ENCODE measurements at places on chromosomes 16 and 17. TPM values are rescaled to one million over a fixed set of nuclear protein-coding genes. Genes with fewer than 3 reads are reported as not detected.

DNA sequence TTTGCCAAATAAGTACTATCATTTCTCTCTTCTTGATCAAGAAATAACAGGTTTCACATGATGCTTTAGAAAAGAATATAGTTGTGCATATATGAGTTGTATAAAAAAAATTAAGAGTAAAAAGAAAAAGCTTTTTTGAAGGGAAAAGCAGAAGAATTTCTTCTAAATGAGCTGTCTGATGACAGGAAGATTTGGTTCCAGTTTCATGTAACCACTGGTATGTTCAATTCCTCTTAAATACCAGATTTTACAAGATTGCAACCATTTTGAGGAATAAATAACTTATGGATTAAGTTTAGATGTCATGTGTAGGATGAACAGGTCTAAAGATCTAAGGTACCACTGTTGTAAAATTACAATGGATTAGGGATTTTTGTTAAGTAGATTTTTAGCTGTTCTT lies 45.0 kb downstream of the VMP1 start:
- H3K4me1 ChIP-seq: peaks cover 56% of the 10 kb centered on the region
- H3K27ac ChIP-seq: peak overlapping the region; percentile 98
- DNase-seq: no peak
- H3K36me3 ChIP-seq: peaks cover 17% of the 10 kb centered on the region
- H3K27me3 ChIP-seq: no peaks in the 10 kb centered on the region

DNA sequence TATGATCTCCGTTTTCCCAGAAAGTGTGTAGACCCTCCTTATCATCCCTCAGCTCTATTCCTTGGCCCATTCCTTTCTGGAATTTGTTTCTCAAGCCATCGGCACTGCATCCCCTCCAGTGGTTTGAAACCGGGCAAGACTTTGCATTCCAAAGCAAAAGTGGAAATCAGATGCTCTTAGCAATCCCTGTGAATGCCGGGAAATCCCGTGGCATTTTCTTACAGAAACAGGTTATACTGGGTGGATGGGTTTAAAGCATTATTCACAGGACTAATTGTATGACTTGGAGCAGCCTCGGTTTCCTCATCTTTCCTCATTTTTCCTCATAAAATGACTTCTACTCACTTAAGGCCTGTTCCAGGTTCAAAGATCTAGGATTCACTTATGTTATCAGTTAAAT lies 52.0 kb downstream of the MAP2K6 start:
- no peaks in the 10 kb centered on the region for H3K27me3 ChIP-seq
- DNase-seq: no peak
- H3K4me1 ChIP-seq: peaks cover 3% of the 10 kb centered on the region
- no peak overlapping the region for H3K4me3 ChIP-seq
- no peak overlapping the region for H3K27ac ChIP-seq

- H3K27me3 ChIP-seq: no peaks in the 10 kb centered on the region
- no peaks in the 10 kb centered on the region for H3K36me3 ChIP-seq
- H3K4me3 ChIP-seq: no peak overlapping the region
- H3K4me1 ChIP-seq: peaks cover 25% of the 10 kb centered on the region
- no peak for DNase-seq
These were observed 86.5 kb downstream of the MAP2K6 start for GRCh38 chr17:69500911-69501429.

GRCh38 chr16:11250091-11250785 lies 5.8 kb downstream of the SOCS1 start:
- peaks cover 46% of the 10 kb centered on the region for H3K36me3 ChIP-seq
- H3K4me3 ChIP-seq: no peak overlapping the region
- DNase-seq: no peak
- peak overlapping the region; percentile 71 for H3K27ac ChIP-seq

DNA sequence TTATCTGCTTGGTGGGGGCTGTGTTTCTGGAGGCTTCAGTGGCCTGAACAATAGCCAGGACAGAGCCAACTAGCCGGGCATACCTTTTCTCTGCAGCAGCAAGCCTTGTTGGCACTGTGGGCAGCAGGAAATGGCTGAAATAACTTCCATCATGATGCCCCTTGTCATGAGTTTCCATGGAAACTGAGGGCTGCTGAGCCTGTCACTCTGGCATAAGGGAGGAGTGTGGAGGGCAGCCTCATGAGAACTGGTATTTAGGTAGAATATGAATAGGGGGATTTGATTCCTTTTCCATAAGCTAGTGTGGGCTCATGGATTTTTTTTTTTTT lies 39.4 kb downstream of the PLCG2 start:
- no peaks in the 10 kb centered on the region for H3K36me3 ChIP-seq
- H3K27me3 ChIP-seq: no peaks in the 10 kb centered on the region
- no peak overlapping the region for H3K27ac ChIP-seq
- no peak for DNase-seq
- no peaks in the 10 kb centered on the region for H3K4me1 ChIP-seq
- H3K4me3 ChIP-seq: no peak overlapping the region

DNA sequence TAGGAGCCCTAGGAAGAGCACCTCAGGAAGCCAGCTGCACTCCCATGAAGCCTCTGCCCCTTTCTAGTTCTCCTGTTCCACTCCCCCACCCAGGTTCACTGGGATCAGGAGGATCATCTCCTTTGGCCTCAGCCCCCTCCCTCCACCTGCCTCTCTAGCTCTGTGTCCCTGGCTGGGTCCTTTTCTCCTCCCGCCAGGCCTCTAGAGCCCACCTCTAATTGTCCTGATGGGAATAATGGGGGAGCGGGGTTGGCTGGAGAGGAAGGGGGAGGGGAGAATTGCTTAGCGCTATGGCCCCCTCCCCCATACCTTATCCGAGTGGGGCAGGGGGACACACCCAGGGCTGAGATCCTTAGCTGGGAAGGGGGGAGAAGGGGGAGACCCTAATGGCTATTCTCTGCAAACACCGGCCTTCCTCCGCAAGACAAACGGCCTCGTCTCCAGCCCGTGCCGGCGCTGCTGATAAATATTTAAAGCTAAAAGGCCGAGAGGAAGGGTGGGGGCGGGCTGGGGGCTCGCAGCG lies 997 bp downstream of the HOXB7 start:
- H3K27ac ChIP-seq: no peak overlapping the region
- H3K27me3 ChIP-seq: peaks cover 68% of the 10 kb centered on the region
- no peak for DNase-seq
- H3K4me3 ChIP-seq: peak overlapping the region; percentile 89
- H3K36me3 ChIP-seq: no peaks in the 10 kb centered on the region

DNA sequence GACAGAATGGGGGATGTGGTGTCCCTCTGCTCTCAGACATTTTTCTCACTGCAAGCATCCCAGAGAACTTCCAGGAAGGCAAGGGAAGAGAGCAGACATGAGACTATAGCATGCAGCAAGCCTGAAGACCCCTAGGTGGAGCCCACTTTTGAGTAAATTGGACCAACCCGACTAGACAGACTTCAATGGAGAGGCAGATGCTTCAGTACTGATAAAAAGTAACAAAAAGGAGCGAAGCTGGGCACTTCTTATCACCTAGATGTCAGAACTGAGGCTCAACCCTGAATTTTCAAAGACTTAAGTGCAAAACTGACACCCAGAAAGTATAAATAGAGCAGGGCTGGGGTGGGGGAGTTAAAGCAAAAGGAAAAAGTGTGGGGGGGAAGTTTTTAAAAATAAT lies 130.8 kb downstream of the PMP22 start:
- H3K36me3 ChIP-seq: no peaks in the 10 kb centered on the region
- DNase-seq: no peak
- H3K27me3 ChIP-seq: peaks cover 18% of the 10 kb centered on the region
- H3K4me1 ChIP-seq: no peaks in the 10 kb centered on the region
- H3K27ac ChIP-seq: no peak overlapping the region
- no peak overlapping the region for H3K4me3 ChIP-seq

- H3K27me3 ChIP-seq: no peaks in the 10 kb centered on the region
- peaks cover 59% of the 10 kb centered on the region for H3K4me1 ChIP-seq
- H3K27ac ChIP-seq: peak overlapping the region; percentile 84
- peaks cover 5% of the 10 kb centered on the region for H3K36me3 ChIP-seq
These were observed 3.0 kb downstream of the ICAM2 start for GRCh38 chr17:64017381-64017980.

GRCh38 chr16:87323727-87324410 lies 6.7 kb upstream of the C16orf95 start:
- H3K27ac ChIP-seq: no peak overlapping the region
- H3K4me3 ChIP-seq: no peak overlapping the region
- H3K4me1 ChIP-seq: peaks cover 4% of the 10 kb centered on the region
- DNase-seq: no peak
- H3K36me3 ChIP-seq: peaks cover 1% of the 10 kb centered on the region
- no peaks in the 10 kb centered on the region for H3K27me3 ChIP-seq

- H3K27ac ChIP-seq: no peak overlapping the region
- H3K4me1 ChIP-seq: no peaks in the 10 kb centered on the region
- DNase-seq: no peak
- no peak overlapping the region for H3K4me3 ChIP-seq
These were observed 23.8 kb upstream of the DDX52 start for GRCh38 chr17:37667039-37667438.

- peak; percentile 98 for DNase-seq
- H3K27ac ChIP-seq: peak within 1 kb of the TSS; percentile 81
- peaks cover 36% of the 10 kb centered on the region for H3K4me1 ChIP-seq
- peak within 1 kb of the TSS; percentile 86 for H3K4me3 ChIP-seq
These were observed at the start of the genes RANBP10 and TSNAXIP1 for GRCh38 chr16:67806428-67807147. RANBP10 (minus strand) TSS chr16:67806560; CDS start chr16:67806536, 24 bp downstream. TSNAXIP1 (plus strand) TSS chr16:67806889; CDS start chr16:67807150, 261 bp downstream.

- peaks cover 90% of the 10 kb centered on the region for H3K4me1 ChIP-seq
- H3K27me3 ChIP-seq: no peaks in the 10 kb centered on the region
- DNase-seq: no peak
- H3K4me3 ChIP-seq: no peak overlapping the region
- H3K36me3 ChIP-seq: peaks cover 5% of the 10 kb centered on the region
These were observed 30.5 kb downstream of the HS3ST3B1 start for GRCh38 chr17:14331225-14331981.

DNA sequence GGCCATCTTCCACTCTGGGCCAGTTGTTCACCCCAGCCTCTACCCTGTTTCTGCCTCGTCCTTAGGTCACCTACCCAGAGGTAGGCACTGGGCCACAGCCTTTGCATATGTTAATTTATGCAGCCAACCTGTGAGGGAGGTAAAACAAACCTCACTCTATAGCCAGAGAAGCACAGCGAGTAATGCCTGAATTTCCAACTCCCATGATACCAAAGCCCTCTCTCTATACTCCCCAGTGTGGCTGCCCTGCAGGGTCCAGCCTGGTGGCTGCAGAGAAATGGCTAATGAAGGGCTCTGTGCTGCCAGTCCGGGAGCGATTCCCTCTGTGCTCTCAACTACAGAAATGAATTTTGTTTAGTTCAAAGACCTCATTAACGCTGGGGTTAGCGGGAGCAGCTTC lies 397.0 kb upstream of the CCL2 start:
- no peak overlapping the region for H3K27ac ChIP-seq
- H3K27me3 ChIP-seq: peaks cover 14% of the 10 kb centered on the region
- H3K36me3 ChIP-seq: no peaks in the 10 kb centered on the region
- H3K4me1 ChIP-seq: no peaks in the 10 kb centered on the region
- no peak overlapping the region for H3K4me3 ChIP-seq
- no peak for DNase-seq

- H3K4me1 ChIP-seq: no peaks in the 10 kb centered on the region
- H3K36me3 ChIP-seq: no peaks in the 10 kb centered on the region
- no peak overlapping the region for H3K4me3 ChIP-seq
- DNase-seq: no peak
- no peak overlapping the region for H3K27ac ChIP-seq
- peaks cover 7% of the 10 kb centered on the region for H3K27me3 ChIP-seq
These were observed 9.0 kb downstream of the RAB11FIP4 start for GRCh38 chr17:31400481-31400950.

GRCh38 chr16:73058616-73059409 lies 10.9 kb upstream of the ZFHX3 start:
- H3K4me3 ChIP-seq: peak overlapping the region; percentile 75
- peaks cover 20% of the 10 kb centered on the region for H3K4me1 ChIP-seq
- H3K27ac ChIP-seq: no peak overlapping the region
- H3K36me3 ChIP-seq: no peaks in the 10 kb centered on the region
- peaks cover 57% of the 10 kb centered on the region for H3K27me3 ChIP-seq

DNA sequence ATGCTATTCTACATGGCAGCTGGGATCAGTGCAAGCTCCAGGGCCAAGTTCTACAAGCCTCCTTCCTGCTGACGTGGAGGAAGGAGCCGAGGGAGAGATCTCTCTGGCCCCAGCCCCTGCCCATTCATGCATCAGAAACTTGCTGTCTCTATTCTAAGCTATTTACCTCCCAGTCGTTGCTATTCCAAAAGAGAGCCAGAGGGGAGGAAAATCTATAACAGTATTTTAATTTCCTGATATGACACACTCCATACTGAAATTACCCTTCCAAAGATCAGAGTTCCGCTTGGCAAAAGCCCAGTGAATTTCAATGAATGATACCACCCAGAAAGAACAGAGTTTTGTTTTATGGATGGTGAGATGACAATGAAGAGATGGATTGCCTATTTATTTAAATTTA lies 133.4 kb downstream of the GRIN2A start:
- H3K27ac ChIP-seq: no peak overlapping the region
- DNase-seq: no peak
- H3K4me3 ChIP-seq: no peak overlapping the region
- H3K4me1 ChIP-seq: no peaks in the 10 kb centered on the region

DNA sequence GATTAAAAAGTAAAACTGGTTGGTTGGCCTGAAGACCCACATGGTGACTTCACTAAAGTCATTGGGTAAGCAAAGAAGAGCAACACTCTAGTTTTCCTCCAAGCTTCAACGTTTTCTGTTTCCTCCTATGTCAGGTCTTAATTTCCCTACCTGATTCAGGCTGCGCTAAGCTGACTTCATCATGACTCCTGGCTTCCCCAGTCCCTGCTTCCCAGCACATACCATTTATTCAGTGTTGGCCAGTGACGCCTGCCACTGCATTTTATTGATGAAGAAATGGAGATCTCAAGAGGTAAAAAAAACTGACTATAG lies 645.3 kb downstream of the WWOX start:
- no peak overlapping the region for H3K4me3 ChIP-seq
- peaks cover 36% of the 10 kb centered on the region for H3K4me1 ChIP-seq
- H3K27ac ChIP-seq: no peak overlapping the region
- DNase-seq: no peak

DNA sequence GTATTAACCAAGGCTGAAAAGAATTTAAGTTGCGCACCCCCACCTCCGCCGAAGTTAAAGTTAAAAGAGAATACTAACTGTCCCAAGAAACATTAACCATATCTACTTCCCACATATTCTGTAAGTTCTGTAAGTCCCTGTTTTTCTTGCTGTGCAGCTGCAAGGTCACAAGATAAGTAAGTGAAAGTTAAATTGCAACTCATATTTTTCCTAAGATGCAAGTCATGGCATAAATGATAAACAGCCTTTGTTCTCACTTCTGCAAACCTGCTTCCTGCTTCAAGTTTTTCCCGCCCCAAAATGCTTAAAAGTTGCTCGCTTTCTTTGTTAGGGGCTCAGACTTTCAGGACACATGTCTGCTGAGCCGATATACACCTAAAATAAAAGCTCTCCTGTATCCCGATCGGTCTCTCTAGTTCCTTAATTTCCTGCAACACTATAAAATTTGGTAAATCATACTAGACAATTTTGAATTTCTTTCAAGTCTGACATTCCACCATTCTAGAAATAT lies 32.6 kb upstream of the ABCA9 start:
- H3K4me3 ChIP-seq: no peak overlapping the region
- peaks cover 4% of the 10 kb centered on the region for H3K4me1 ChIP-seq
- H3K36me3 ChIP-seq: no peaks in the 10 kb centered on the region
- DNase-seq: no peak
- no peaks in the 10 kb centered on the region for H3K27me3 ChIP-seq
- no peak overlapping the region for H3K27ac ChIP-seq

ITGAX gene
- total RNA-seq: 2.9 TPM

SRSF2 gene
- total RNA-seq: 263 TPM

SOCS3 gene
- total RNA-seq: 290 TPM

TNS4 gene
- total RNA-seq: 4.7 TPM

NUFIP2 gene
- 51.0 TPM for total RNA-seq

TLCD2 gene
- 0.05 TPM for total RNA-seq
